ENCODE measurements at places on chromosomes 5 and 9.

DNA sequence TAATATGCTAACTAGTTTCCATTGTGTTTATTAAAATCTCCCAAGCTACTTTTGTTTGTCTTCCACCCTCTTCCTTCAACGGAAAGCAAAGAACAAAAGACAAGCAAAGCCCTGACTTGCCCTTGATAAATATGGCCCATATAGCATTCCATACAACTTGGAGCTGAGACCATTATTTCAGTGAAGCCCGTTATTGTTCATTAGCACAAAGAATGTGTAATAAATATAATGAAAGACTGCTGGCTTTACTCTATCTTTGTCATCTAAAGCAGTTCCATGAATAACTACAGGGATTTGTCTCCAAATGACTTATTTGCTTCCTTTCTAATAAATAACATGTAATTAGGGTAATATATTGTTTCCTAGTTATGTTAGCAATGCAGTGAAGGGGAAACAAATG, 270.7 kb upstream of the TLE4 start:
- DNase-seq, result no peak

GRCh38 chr5:122376250-122376649, 64.2 kb downstream of the SNCAIP start:
- no peak for DNase-seq

DNA sequence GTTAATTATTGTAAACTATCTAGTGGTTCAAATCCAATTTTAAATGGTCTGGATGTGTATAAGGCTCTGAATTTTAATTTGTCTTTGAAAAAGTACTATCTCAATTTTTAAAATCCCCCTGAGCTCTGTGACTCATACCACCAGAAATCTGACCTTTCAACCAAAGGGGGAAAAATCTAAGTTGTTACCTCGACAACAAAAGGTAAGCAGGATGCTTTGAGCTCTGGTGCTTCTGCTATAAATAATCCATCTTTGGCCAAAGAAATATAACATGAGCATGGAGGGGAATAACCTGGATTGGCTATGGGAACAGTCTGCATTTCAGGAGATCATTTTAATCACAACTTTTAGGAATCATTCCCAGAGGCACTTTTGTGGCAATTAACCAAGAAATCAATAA, 76.3 kb upstream of the PCSK1 start:
- peak; percentile 20 for DNase-seq

DNA sequence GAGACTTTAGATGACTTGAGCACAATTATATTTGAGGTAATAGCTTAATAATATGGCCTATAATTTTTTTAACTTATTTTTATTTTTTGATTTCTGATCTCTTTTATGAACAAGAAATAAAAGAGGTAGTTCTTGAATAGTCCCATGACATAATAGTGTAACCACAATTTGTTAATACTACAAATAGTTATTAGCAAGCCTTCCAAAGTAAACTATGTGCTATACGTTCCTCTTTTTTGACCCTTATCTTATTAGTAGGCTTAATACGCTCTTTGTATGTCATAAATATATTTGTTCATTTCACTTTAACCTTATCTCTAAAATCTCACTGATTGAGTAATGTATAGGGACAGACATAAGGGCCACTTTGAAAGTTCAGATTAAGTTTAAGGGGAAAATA, 78.7 kb upstream of the NR4A3 start:
- DNase-seq, result no peak

GRCh38 chr9:135086597-135087488, 625 bp upstream of the OLFM1 start:
- DNase-seq, result no peak

DNA sequence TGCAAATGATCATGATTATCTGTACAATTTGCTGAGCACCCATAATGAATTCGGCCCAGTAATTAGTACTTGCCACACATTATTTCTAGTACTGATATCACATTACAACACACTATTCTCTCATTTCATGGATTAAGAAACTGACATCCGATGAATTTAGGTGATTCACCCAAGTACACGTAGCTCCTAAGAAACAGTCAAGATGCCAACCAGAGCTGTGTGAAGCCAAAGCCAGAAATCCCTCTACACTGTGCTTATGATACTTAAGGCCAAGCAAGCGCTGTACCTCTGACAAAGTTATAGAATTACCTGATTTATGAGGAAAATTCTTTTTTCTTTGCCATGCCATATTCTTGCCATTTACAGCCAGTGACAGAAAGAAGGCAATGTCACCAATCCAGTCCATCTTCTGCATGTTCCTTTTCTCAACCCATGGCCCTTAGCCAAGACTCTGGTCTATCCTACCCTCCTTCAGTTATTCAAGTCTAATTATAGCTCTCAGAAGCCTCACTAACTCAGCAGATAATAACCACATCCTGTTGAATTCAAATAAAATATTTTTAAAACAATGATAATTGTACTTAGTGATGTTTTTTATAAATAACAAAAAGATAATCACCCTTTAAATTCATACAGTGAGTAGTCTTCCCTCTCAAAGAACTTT, 74.3 kb upstream of the PTGER4 start:
- no peak for DNase-seq

- DNase-seq, result no peak
These were observed 151.5 kb upstream of the SMC2 start for GRCh38 chr9:103942651-103943050.

- DNase-seq, result peak; percentile 37
These were observed 4.7 kb upstream of the PPP1R26 start for GRCh38 chr9:135474915-135475314.

GRCh38 chr5:95178046-95178651, 106.7 kb downstream of the MCTP1 start:
- DNase-seq, result no peak

Measured in HFFc6 (cell line).